Naive B cell (primary cell): ENCODE measurements at places on chromosomes 12 and 14.

DNA sequence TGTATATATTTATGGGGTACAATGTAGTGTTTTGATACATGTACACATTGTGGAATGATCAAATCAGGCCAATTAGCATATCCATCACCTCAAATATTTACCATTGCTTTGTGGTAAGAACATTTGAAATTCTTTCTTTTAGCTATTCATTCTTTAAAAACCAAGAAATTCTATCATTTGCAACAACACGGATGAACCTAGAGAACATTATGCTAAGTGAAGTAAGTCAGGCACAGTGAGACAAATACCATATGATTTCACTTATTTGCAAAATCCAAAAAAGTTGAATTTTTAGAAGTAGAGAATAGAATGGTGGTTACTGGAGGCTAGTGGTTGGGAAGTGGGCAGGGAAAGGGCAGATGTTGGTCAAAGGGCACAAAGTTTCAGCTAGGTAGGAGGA, 129.3 kb upstream of the PTPRQ start:
- no peak for DNase-seq

DNA sequence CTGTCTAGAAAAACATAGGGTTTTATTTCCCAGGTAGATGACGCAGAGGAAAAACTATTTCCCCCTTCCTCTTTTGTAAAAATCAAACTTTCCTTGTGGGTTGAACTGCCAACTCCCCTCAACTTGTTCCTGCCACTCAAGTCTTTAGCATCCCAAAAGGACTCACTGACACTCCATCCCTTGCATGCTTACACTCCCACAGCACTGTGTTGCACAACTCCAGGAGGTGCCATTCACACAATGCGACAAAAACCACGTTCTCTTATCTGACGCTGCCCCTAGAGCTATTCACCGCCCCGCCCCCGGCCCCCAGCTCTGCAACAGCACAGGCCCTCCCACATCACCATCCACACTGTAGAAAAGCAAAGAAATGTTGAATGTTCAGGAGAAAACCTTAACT, 16.9 kb upstream of the STON2 start:
- DNase-seq: no peak

DNA sequence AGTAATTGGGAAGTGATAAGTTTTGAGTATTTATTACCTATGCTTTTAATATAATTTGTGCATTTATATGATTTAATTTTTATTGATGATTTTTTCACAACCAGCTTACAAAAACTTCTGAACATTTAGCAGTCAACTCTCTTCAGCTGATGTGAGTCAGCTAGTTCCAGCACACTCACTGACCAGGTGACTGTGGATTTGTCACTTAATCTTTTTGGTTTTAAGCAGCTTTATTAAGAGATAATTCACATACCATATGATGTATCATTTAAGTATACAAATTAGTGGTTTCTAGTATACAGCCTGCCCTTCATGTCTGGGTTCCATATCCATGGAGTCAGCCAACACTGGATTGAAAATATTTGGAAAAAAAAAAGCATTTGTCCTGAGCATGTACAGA, 103.5 kb downstream of the SYNE2 start:
- no peak for DNase-seq

DNA sequence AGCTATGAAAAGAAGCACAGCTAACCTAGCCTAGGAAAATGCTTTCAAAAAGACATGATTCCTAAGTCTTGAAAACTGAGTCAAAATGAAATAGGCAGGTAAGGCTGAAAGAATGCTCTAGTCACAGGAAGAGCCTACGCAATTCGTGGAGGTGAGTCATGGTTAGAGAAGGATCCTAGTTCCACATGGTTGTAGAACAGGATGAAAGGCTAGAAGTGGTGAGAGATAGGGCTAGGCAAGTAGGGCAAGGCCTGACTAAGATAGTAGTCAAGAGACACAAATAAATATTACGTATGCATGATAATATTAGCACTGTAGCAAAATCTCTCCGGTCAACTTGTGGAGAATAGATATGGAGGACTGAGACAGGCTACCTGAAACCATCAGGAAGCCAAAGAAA, 47.2 kb downstream of the PLCZ1 start:
- no peak for DNase-seq

- no peak for DNase-seq
Observed at GRCh38 chr14:89466484-89466883, 49.5 kb upstream of the FOXN3 start.

- DNase-seq: no peak
Observed at GRCh38 chr14:99244367-99244901, 27.6 kb downstream of the BCL11B start.

- peak; percentile 57 for DNase-seq
Observed at GRCh38 chr14:106044949-106045596, 518.7 kb downstream of the TMEM121 start.

DNA sequence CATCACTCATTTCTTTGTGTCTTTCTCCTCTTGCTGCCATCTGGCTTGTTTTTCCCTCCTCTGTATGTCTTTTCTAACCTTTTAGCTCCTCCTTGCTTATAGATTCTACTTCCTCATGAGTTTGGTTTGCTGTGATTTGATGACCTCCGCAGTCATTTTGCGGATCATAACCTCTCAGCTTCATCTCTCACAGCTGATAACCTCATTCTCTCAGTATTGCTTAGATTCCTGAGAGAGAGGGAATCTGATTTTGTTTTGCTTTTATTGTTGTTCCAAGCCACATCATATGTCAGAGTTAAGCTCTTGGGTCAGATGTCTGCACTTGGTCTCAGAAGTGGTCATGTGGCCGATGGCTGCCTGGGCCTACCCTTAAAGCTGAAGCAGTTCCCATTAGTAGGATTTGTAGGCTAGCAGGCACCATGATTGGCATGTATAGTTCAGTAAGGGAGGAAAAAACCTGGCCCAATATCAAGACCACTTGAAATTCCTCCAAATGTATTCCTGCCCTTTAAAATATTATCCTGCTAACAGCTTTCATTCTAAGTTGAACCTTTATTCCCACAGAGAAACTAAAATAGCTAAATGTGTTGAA, 13.5 kb downstream of the ZNF664 start:
- no peak for DNase-seq

DNA sequence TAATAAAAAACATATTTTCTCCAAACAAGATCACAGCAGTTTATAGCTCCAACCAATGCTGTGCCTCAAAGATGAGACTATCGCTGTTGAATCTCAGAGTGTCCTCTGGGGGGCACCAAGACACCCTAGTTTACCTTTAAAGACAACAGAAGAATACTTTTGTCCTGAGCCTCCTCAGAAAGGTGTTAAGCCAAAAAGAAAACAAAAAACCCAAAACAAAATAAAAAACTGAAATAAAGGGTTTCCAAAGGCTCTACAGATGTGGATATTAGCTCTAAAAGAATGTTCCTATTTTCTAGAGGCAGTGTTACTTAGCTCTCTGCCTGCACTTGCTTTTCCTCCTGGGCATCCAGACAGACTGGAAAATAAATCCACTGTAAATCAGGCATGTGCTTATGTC, 86.9 kb upstream of the TTC7B start:
- DNase-seq: peak; percentile 46

- no peak for DNase-seq
Observed at GRCh38 chr14:85714069-85714468, 184.1 kb downstream of the FLRT2 start.

- no peak for DNase-seq
Observed at GRCh38 chr12:68750506-68750905, 4.5 kb downstream of the SLC35E3 start.

- DNase-seq: no peak
Observed at GRCh38 chr14:90698379-90698869, 117.8 kb downstream of the TTC7B start.

GRCh38 chr12:132275110-132275531, 54.3 kb downstream of the GALNT9 start:
- no peak for DNase-seq

DNA sequence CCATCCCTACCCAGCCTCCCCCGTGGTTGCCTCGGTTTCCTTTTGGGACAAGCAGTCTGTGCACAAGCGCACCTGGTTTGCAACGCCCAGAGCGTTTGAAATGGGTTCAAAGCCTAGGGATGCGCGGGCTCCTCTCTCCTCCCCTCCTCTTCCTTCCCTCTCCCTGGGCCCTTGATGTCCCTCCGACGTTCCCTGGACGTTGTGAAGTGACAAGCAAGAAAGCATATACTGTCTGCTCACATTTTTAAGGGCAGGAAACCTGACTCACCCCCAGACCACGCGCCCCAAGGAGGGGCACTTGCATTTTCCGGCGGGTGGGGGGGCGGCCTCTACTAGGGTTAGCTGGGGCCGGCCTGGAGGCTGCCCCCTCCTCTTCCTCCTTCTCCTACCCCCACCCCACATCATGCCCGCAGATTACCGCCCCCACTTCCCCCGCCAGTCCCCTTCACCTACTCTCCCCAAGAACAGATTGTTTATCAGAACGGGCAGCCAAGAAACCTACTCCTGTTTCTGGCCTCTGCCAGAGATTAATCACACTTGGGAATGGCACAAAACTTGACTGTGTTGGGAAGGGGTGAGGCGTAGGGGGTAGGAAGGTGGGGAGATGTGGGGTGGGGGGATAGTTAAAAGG, 9.5 kb upstream of the IRF2BPL start:
- DNase-seq: no peak

DNA sequence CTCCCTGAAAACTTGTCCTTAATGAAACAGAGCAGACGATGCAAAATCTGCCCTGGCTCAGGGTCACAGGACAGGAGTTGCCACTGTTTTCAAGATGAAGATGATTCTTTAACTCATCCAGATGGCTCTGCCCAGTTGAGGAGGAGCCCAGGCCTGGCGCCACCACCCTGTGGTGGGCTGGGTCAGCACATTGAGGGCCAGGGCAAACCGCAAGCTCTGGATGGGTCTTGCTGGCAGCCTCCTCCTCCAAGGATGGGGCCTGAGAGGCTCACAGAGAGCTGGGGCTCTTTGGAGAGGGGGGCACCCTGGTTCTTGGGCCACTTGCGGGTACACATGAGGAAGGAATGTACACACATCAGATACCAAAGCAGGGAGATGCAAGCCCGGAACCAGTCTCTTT, 158.2 kb downstream of the NUAK1 start:
- DNase-seq: no peak

GRCh38 chr12:66708704-66709456, 30.0 kb upstream of the GRIP1 start:
- DNase-seq: no peak

GRCh38 chr14:21498540-21499526, 12.3 kb downstream of the METTL3 start:
- peak; percentile 29 for DNase-seq

- DNase-seq: peak; percentile 32
Observed at GRCh38 chr14:35855876-35856481, 29.8 kb downstream of the BRMS1L start.

GRCh38 chr12:112974904-112975303, 3.4 kb upstream of the OAS2 start:
- no peak for DNase-seq

GRCh38 chr14:89616425-89616824, 199.4 kb upstream of the FOXN3 start:
- no peak for DNase-seq

- DNase-seq: peak; percentile 7
Observed at GRCh38 chr12:105330931-105331804, 677 bp downstream of the C12orf75 start.

DNA sequence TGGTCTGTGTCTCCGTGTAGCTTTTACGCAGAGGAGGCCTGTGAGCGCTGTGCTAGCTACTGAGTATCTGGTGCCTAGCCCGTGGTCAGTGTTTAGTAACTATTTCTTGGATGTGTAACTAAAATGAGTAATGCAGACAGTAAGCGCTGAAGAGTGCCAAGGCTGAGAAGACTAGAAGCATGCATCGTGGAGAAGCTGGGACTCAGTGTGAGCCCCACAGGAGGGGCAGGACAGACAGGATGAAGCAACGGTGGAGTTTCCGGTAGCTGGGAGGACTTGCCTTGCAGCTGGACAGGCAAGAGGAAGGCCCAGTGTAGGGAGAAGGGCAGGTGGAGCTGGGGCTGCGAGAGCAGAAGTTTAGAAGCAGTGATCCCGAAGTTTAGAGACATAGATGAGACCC, 233.4 kb upstream of the FKBP4 start:
- DNase-seq: no peak

GRCh38 chr14:39218171-39218769, 15.4 kb upstream of the MIA2 start:
- no peak for DNase-seq

GRCh38 chr14:105062048-105062433, 3.2 kb downstream of the GPR132 start:
- DNase-seq: no peak

- peak; percentile 20 for DNase-seq
Observed at GRCh38 chr12:131105736-131106348, 152.1 kb downstream of the ADGRD1 start.

DNA sequence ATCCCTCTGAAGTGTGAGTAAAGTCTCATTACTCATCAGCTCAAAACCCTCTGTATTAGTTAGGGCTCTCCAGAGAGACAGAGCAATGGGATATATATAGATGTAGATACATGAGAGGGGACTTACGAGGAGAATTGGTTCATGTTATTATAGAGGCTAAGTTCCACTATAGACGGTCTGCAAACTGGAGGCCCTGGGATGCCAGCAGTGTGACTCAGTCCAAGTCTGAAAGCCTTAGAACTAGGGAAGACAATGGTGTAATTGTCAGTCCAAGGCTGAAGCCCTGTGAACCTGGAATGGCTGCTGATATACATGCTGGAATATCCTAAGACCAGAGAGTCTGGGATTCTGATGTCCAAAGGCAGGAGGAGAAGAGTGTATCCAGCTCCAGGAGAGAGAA, 57.3 kb upstream of the CEP83 start:
- DNase-seq: no peak

- DNase-seq: no peak
Observed at GRCh38 chr12:44459569-44459968, 416.5 kb downstream of the NELL2 start.
